ENCODE measurements at places on chromosomes 1 and 21.

DNA sequence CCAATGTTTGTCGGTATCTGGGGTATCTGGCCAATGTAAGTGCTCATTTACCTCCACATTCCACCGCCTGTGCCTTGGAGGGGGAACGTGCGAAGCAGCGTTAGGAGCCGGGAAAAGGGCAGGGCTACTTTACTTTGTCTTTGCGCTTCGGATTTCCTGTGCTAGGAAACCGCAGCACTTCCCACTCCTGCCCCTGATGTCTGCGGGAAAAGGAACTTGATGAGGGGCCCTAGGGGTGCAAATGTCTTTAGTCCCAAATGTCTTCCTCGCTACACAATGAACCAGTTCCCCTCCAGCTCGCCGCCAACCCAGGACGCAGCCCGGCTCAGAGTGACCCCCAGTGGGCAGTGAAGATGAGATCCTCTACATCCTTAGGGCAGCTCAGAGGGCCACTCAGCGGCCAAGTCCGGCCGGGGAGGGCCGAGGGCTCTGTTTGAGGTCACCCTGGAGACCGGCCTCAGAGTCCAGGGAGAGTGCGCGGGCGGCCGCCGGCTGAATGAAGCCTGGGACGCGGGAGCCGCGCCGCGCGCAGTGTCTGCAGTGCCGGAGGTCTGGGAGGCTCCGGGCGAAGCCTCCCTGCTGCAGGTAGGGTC, at the start of gene DYNLT5:
Gene DYNLT5, plus strand, starts transcription at position 460 of the 593 bp plus-strand sequence. CDS start 2,200 bp downstream, outside the sequence.
- peak; percentile 13 for DNase-seq

GRCh38 chr1:233066087-233066486, 115.7 kb downstream of the NTPCR start:
- no peak for DNase-seq

DNA sequence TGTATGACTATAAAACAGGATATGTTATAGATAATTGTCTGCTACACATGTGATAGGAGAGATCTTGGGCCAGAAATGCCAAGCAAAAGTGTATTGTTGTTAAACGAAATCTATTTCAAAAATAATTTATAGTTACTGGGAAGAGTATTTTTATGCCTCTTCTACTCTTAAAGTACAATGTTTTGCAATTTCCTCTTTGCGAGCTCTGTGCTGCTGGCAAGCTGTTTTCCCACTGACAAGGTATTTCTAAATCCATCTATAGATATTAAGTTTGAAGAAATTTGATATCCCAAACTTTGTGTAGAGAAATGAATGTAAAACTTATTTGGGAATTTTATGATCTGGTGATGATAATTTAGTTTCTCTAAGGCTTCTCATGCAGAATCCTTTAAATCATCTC, 63.3 kb upstream of the PTGFR start:
- DNase-seq: no peak

DNA sequence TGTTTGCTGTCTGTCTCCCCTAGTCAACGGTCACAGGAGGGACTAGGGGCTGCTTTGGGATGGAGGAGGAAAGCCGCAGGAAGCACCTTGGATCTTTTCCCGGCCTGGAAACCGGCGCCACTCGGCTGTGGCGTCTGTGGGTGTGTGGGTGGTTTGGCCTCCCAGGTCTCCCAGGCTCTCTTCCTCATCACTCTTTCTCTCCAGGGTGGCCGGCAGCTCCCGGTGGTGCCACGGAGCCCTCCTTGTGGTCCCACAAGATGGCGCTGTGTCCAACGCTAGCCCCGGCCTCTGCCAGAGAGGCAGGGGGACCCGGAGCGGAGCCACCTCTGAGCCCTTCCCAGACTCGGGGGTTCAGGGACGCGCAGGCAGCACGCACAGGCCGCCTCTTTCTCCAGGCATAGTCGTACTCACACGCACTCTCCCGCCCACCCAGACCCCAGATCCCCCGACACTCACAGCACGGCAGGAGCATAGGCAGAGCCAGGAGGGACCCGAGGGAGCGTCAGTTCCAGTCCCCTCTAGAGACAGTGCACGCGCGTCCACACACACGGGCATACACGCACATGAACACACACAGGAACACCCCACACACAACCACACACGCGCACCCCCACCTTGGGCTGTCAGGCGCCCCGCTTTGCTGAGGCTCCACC, 31.2 kb downstream of the CDCP2 start:
- DNase-seq: peak; percentile 75

DNA sequence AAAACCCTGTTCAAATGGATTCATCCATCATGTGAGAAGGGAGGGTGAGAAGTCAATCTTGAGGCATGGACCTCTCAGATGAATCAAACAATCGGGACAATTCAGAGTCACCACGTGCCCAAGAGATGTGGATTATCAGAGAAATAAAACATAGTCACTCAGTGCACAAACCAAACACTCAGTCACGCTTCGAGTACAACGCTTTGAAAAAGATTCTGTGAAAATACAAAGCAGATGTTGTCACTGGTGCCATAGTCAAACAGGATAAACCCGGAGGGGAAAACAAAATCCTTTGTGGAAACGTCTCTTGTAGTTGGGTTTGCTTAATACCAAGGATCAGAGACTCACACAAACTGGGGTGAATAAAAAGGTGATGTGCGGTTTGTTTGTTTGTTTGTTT, 188.4 kb downstream of the RRAGC start:
- no peak for DNase-seq

DNA sequence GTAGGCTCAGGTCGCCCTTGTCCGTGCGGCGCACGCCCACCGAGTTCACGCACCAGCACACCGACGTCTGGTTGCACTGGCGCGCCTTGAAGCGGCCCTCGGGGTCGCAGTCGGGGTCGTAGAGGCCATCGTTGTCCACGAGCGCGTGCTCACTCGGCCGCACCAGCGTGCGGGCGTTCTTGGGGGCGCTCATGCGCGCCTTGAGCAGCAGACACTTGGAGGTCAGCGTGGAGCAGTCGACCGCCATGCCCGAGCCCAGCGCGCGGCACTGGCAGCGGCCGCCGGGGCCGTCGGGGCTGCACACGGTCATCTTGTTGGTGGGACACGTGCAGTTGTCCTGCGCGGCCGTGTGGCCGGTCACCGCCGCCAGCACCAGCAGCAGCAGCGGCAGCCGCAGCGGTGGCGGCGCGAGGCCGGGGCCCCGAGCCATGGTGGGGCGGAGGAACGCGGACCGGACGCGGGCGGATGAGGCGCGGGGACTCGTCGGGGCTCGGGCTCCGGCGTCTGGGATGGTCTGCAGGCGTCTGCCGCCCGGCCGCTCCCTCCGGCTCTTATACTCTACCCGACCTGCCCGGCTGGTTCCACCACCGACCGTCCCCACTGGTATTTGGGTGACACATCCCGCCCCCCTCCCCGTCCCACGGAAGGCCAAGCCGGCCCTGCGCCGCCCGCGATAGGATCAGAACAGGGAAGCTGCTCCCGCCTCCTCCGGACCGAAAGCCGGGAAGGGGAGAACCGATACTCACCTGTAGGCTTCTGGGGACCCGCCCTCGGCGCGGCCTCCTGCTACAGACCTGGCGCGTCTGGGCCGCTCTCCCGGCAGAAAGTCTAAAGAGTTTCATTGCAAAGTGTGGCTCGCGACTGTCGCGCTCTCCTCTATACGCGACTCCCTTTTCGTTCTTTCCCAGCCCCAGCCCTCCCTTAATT, at the start of gene TACSTD2:
Gene TACSTD2, minus strand, starts transcription at position 526 of the 927 bp plus-strand sequence. Its CDS starts 96 bp downstream, at position 430.
- DNase-seq: no peak

DNA sequence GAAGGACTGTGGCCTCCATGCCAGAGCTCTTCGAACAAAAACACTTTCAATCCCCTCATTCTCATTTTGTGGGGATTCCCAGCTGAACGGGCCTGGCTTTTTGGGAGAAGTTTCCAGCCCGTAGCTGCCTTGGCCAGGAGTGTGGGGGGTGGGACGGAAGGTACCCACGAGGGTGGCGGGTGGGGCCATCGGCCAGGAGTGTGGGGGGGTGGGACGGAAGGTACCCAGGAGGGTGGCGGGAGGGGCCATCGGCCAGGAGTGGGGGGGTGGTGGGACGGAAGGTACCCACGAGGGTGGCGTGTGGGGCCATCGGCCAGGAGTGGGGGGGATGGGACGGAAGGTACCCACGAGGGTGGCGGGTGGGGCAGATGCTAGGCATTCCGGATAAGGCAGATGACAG, 71.7 kb upstream of the ZBTB18 start:
- DNase-seq: no peak

- no peak for DNase-seq
Measured at GRCh38 chr21:32476661-32477423, 64.3 kb downstream of the EVA1C start.

DNA sequence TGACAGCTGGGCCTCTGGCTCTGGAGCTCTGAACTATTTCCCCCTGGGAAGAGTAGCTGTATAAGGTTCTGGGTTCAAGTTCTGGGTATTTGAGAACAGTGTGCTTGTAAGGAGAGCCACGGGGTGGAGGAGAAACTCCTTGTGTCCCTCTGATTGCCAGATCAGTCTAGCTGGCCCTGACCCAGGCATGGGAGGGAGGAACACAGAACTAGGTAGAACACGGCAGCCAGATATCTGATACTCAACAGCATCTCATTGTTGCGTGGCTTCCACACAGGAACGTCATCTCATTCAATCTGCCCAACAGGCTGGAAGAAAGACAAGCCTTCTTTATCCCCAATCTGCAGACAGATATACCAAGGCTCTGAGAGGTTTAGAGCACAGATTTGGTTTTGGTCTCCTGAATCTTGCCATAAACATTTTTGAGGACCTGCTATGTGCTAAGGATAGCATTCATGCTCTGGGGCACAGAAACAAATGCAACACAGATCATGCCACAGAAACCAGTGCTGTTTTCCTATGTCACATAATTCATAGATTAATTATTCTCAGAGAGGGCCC, 83.8 kb downstream of the PLXNA2 start:
- no peak for DNase-seq

DNA sequence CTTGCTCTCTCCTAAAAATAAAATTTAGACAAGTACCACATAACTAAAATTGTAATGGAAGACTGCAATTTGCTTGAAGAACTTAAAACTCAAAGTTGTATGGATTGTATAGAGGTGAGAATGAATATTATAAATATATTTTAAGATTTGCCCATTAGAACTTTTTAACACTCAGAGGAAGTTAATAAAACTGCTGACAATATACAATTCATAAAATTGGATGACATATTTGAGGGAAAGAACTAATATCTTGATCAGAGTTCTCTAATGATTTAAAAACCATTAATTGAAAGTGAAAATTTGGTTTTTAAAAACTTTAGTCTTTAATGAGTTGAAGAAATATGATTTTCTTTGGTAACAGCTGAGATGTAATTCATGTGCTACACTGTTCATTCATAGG, 20.9 kb downstream of the TTC3 start:
- no peak for DNase-seq

DNA sequence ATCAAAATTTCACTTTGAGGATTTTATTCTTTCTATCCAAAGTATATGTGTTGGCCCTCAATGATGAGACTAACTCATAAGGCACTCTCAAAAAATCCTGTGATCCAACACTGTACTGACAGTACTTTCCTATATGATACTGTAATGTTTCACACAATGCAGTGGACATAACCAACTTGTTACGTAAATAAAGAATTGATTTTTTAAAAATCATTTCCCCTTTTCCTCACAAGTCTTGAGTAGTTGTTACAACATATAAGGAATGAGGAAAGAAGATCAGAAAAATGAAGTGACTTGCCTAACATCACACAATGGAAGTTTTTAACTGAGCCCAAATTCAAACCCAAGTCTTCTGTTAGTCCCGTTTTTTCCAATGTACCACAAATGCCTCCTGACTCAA, 17.2 kb downstream of the PTP4A2 start:
- no peak for DNase-seq

GRCh38 chr21:46429754-46430681, 28.7 kb upstream of the DIP2A start:
- DNase-seq: no peak

DNA sequence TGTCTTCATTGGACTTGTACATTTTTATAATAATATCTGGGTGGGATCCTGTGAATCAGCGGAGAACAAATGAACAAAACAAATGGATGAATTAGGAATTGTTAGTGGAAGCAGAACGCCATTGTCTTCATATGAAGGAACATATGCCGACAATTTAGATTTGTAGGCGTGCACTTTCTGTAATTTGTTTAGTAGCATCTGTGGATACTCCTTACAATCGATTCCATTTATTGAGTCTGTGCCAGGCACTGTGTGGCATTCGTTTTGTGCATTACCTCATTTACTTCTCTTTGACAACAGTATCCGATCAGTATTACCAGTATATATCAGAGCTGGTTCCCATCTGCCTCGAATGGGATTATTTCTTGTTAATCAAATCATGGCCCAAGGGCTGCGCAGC, 61.9 kb downstream of the PRDM2 start:
- no peak for DNase-seq

Data from stimulated activated naive CD8-positive, alpha-beta T cell treated with anti-CD3 and anti-CD28 coated beads, Interleukin-15, amount 100 ng/mL, for 72 hours (primary cell).